ENCODE measurements at places on chromosomes 2 and 18.

DNA sequence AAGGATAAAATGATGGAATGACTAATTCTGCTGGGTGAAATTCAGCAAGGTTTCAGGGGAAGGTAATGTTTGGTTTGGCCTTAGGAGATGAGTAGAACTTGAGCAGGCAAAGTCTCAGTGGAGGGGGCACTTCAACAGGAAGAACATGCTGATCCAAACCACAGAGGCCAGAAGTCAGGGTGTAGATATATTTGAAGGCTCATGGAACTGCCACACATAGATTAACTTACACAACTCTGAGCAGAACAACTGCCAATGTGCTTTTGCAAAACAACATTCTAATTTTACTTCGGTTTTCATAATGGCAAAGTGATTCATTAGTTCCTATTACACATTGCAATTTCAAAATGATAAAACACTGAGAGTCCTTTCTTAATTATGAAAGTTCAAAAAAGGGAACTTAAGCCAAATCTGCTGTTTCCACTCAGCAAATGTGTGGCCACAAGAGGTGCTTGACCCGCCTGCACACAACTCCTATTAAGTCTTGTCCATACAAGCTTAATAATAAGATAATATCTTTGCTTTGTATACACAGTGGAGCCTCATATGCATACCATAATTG is 284.8 kb downstream of the MREG start:
- no peak for DNase-seq

- no peak for DNase-seq
Measured at GRCh38 chr2:26039603-26040323, 5.9 kb downstream of the RAB10 start.

- no peak for DNase-seq
Measured at GRCh38 chr2:169106134-169106533, 36.8 kb downstream of the DHRS9 start.

DNA sequence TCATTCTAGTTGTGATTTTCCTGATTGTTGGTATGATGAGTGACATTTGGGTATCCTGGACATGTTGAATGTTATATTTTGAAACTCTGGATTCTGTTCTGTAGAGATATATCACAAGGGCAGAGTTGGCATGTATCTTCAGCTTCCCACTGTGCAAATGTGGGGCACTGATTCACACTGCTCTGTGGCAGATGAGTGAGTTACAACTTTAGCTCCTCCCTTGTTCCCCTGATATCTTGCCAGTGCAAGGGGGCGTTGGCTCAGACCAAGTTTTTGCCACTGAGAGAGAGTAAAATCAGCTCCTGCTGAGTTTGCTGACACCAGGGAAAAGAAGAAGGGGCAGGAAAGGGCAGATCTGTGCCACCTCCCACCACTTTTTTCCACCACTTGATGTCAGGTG is 199.6 kb upstream of the MMADHC start:
- no peak for DNase-seq

DNA sequence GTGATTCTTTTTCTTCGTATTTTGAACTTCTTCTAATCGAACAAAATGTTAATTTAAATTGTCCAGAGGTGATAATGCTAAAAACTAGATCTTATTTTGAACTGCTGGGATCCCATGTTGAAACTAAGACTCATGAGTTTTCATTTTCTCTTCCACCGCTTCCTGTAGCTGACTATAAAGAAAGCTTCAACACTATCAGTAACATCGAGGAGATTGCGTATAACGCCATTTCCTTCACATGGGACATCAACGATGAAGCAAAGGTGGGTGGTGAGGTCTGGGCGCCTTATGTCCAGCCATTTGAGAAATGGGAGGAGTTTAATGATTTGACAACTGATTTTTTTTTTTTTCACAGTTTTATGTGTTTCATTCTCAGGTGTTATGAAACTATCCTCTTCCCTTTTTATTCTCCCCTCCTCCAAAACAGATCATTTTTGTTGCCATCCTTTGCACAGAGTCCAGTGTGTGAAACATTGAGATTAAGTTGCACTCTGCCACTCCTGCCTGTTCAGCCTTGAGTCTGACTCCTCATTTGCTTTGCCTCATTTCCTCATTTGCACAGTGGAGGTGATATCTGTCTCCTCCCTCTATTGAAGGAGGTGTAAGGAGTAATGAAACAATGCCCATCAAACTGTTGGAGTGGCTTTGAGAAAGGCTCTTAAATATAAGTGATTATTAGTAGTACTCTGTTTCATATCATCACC is 13.8 kb downstream of the GRHL1 start:
- DNase-seq, result no peak

DNA sequence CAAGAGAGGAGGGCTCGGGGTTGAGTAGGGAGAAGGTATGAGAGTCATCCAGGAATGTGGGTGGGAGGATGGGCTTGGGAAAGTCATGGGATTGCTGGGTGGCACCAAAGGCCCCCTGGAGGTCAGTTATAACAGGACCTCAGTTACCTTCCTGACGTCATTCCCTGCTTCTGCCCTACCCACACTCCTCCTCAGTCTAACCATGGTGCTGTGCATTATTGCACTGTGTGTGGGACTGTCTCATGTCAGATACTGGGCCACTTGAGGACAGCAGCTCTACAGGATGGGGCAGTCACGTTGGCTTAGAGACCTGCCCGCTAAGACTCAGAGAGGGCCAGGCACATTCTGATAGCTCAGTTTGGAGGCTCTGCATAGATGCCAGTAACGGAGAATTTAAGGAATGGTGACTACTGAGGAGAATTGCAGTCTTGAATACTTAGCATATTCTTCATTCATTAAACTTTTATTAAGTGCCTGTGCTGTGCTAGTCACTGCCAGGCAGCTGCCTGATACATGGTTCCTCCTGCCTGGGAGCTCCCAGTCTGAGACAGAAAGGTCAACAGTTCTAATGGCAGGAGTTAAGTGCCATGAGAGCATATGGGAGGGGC is 90.5 kb downstream of the LAMA3 start:
- no peak for DNase-seq

DNA sequence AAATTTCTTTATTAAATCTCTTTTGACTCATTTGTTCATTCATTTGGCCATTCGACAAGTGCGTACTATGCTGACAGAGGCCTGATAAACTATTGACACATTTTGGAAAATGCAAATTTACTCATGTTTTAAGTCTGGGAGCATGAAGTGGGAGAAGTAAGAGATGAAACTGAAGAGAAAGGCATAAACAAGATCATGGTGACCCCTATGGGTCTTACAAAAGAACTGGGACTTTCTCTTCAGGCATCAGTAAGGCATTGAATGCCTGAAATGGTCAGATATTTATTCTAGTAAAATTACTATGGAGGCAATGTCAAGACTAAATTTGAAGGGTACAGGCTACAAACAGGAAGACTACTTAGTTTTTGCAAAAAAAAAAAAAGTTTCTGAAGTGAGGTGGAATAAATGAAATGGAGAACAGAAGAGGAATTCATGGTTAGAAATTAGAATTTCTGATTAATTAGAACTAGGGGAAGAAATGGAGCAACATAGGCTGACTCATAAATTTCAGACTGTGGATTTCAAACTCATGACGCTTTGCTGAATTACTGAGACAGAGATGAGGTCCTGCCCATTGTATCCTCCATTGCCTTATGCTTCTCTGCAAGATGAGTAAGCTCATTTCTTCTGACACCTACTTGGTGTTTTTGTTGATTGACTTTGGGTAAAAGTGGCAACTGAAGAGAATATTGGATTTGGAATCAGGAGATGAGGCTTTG is 32.7 kb downstream of the VSNL1 start:
- no peak for DNase-seq

DNA sequence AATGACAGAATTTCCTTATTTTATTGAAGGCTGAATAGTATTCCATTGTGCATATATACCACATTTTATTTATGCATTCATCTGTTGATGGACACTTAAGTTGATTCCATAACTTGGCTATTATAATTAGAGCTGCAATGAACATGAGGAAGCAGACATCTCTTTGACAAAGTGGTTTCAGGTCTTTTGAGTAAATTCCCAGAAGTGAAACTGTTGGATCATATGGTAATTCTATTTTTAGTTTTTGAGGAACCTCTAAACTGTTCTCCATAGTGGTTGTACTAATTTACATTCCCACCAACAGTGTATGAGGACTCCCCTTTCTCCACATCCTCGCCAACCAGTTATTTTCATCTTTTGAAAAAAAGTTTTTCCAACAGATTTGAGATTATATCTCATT is 77.5 kb downstream of the TMEM200C start:
- no peak for DNase-seq

- DNase-seq, result no peak
Measured at GRCh38 chr2:47007223-47007825, 91.7 kb upstream of the MCFD2 start.

DNA sequence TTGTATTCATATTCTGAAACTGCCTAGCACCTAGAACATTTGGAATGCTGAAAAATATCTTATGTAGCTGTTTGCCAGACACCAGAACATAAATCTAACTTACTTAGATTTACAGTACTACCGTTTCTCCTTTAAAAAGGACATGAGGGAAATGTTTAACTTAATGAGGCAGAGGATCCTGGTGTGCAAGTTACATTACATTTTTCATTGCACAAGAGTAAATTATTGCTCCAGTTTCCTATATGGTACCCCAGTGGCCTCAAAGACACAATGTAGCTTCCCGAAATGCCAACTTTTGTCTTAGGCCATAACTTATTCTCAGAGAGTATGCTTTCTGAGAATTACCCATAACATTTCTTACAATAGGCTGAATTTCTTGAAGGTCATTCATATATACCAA is 105.5 kb upstream of the DTNA start:
- no peak for DNase-seq

GRCh38 chr2:47664817-47665216 is 118.1 kb upstream of the MSH6 start:
- no peak for DNase-seq

DNA sequence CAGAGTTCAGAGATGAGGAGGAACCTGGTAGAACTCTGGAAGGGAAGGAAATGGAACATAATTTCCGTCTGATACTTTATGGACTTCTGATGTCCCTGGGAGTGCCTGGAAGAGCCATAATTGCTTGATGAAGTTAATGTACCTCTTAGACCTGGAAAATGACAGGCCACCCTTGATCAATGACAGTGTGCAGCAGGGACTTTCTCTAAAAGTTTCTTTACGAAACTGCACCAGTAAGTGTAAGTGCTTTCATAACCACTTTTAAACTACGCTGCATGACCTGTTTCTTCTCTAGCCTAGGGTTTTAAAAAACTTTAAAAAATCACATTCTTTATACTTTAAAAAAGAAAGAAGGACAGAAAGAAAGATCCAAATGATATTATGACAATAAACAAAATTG is 164.5 kb downstream of the LPIN1 start:
- DNase-seq, result no peak

DNA sequence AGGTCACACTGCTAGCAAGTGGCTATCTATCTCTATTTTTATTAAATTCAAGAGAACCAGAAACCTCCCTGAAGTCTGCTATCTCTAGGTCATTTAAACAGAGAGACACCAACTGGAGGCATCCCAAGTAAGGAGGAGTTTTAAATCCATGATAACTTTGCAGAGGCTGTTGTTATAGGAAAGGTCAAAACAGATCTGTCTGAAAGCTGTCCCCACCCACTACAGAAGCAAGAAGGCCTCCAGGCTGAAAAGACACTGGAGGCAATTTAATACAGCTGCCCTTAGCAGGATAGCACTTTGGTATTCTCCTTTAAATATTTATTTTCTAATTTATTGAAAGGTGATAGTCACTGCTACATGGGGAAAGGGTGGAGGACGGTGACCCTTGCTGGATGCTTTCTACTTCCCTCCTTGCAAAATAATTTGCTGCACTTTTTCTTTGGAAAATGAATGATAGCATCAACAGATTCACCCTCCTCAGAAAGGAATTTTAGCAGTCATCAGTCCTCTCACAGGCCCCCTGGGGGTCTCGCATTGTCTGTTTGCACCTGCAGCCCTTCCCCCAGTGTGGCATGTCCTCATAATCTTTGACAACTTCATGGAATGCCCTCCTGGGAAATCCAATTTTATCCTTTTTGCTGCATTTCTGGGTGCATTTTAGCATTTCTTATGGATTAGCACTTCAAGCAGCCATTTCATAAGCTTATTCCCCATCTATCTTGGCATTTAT is 429.5 kb upstream of the TNP1 start:
- DNase-seq, result no peak

DNA sequence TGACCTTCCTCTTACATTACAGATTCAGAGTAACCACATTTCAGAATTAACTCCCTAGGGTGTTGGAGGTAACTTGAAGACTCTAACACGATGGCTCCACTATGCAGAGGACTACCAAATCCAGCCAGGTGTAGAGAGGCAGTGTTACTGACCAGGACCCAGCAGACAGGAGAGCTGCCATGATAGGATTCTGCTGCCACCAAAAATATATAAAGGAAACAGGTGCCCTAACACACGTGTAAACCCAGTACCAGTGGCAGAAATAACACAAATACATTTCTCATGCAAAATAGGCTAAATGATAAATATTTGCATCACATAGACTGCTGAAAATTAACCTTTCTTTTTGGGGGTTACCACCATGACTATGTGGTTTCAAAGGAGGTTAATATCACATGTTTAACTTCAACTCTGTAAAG is 7.0 kb downstream of the ZBTB14 start:
- no peak for DNase-seq

DNA sequence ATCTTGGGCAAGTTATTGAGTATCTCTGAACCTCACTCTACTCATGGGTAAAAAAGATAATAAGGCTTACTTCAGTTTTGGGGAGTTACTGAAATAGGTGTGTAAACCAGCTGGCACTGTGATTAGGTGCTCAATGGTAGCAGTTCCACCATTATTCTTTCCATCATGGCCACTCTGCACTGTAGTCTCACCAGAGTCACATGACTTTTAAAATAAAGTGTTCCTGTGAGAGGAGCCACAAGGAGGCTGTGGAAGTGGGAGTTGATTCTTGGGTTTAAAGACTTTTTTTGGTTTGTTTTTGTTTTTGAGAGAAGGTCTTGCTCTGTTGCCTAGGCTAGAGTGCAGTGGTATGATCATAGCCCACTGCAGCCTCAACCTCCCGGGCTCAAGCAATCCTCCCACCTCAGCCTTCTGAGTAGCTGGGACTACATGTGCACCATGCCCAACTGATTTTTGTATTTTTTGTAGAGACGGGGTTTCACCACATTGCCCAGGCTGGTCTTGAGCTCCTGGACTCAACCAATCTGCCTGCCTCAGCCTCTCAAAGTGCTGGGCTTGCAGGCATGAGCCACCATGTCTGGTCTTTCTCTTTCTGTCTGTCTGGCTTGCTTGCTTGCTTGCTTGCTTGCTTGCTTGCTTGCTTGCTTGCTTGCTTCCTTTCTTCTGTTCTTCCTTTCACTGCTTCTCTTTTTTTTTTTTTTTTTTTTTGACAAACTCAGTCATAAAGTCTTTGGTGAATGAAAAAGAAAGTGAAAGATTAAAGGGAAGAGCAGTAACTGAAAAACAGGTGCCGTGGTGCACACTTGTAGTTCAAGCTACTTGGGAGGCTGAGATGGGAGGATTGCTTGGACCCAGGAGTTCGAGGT is 21.2 kb upstream of the ACVR1 start:
- peak; percentile 49 for DNase-seq

- DNase-seq, result no peak
Measured at GRCh38 chr2:150107816-150108215, 379.7 kb downstream of the RND3 start.

All from activated T-cell treated with anti-CD3 and anti-CD28 coated beads, Interleukin-2, amount 50 U/mL, for 72 hours (primary cell).